Right cardiac atrium (tissue), 5 donors: ENCODE measurements at places on chromosomes 7 and 10. TPM values are rescaled to one million over a fixed set of nuclear protein-coding genes. Genes with fewer than 3 reads are reported as not detected.

DNA sequence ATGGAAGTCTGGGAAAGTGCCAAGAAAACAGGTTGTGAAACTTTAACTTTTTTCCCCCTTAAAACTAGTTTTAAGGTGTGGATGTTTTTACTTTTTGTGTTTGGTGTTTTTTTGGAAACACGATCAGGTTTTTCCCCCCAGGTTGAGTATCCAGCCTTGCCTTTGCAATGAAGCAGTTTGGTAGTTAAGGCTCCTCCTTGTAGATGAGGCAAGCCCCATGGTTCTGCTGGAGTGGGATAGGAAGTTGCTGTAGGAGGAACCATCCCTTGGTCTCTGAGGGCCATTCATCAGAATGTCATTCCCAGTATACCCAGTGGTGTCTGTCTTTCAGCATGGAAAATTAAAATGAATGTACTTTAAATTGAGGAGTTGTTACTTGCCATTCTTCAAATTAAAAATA lies 2.7 kb downstream of the CUL1 start:
- DNase-seq = no peak

- DNase-seq = no peak
Measured at GRCh38 chr7:14666913-14667312, 235.6 kb downstream of the DGKB start.

GRCh38 chr10:13939391-13939790 lies 352.6 kb downstream of the PRPF18 start:
- DNase-seq = no peak

GRCh38 chr7:74002474-74003017 lies 25.4 kb upstream of the ELN start:
- DNase-seq = peak; percentile 85

GRCh38 chr10:124158592-124158991 lies 65.2 kb upstream of the CHST15 start:
- DNase-seq = no peak

GRCh38 chr10:23445591-23445990 lies 6.7 kb downstream of the OTUD1 start:
- no peak for DNase-seq

GRCh38 chr10:44930904-44931620 lies 19.9 kb downstream of the TMEM72 start:
- DNase-seq = no peak

GRCh38 chr7:149664666-149665065 lies 108.7 kb downstream of the ZNF467 start:
- DNase-seq = no peak

DNA sequence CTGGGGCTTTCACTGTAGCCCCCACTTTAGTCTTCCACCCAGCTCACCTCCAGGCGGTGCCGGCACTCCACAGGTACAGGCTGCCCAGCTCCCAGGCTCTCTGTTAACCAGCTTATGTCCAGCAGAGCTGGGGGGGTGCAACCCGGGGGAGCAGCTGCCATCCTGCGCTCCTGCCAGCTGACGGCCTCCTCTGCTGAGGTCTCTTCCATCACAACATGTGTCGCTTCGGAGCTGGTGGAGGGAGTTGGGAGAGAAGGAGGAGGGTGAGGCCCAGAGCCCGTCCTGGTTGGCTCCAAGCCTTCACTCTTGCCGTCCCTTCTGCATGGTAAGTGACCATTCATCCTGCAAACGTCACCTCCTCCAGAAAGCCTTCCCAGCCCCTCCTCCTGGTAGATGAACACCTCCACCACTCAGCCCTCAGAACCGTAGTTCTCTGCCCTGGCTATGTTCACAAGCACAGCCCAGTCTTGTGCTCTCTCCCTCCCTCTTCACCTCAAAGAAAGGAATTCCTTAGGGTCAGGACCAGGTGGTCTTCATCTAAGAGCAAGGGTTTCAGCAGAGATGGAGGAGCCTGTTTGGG lies 1.6 kb downstream of the POLM start:
- peak; percentile 19 for DNase-seq

DNA sequence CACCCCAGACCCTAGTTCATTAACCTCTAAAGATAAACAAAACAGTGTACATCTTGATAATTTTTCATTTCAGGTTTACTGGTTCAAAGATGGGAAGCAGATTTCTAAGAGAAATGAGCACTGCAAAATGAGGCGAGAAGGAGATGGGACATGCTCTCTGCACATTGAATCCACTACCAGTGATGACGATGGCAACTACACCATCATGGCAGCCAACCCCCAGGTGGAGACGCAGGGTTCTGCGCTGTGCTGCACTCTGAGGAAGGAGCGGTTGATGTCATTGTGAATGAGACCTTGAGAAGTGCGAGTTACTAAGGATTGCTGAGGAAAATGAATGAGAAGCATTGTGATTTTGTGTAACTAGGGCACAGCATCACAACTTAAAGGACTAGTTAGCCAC lies 37.6 kb downstream of the ATOH7 start:
- no peak for DNase-seq

DNA sequence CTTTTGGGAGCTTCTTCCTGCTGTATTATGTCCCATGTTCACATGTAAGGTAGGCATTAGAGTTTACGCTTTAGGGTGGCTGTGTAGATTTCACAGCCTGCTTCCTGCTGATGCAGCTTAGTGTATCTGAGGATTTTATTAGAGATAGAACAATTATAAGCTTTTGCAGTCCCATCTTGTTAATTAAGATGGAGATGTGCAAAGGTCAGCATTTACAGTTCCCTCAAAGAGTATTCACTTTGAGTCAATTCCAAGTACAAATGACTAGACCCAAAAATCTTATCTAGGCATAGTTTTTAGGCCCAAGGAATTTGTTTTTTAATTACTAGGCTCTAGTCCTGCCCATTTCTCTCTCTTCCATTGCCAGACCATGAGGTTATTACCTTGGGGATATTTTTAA lies 239.9 kb upstream of the PHF14 start:
- no peak for DNase-seq

DNA sequence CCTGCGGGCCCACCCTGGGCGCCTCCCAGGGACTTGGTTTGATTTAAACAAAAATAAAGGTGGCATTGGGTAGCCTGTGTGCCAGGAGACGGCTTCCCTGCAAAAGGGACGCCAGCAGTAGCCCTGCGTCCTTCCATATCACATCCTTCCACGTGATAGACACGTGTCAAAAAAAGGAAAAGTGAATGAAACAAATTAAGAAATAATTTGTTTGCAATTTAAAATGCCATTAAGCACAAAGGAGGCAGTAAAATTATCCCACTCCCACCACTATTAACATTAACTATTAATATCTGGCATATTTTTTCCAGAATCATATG lies 7.6 kb downstream of the TACR2 start:
- no peak for DNase-seq

DNA sequence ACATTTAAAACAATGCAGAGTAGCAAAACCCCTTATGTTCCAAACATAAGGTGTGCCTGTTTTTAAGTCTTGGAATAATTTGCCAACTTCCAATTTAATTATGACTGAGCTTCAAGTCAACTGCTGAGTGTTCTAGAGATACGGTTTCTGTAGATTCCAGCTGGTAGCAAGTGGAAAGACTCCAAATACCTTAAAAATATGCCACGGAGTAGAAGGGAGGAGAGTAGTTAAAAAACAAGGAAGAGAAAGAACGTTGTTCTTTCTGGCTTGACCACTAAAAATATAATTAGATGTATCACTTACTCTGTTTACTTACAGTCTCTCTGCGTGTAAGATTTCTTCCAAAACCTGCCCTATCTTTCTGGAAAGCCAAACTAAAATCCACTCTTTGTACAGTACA lies 24.5 kb upstream of the ABLIM1 start:
- DNase-seq = no peak

- peak; percentile 36 for DNase-seq
Measured at GRCh38 chr7:98222533-98223195, 11.4 kb downstream of the BHLHA15 start.

GRCh38 chr10:122141821-122142640 lies 129.1 kb upstream of the BTBD16 start:
- peak; percentile 74 for DNase-seq

DNA sequence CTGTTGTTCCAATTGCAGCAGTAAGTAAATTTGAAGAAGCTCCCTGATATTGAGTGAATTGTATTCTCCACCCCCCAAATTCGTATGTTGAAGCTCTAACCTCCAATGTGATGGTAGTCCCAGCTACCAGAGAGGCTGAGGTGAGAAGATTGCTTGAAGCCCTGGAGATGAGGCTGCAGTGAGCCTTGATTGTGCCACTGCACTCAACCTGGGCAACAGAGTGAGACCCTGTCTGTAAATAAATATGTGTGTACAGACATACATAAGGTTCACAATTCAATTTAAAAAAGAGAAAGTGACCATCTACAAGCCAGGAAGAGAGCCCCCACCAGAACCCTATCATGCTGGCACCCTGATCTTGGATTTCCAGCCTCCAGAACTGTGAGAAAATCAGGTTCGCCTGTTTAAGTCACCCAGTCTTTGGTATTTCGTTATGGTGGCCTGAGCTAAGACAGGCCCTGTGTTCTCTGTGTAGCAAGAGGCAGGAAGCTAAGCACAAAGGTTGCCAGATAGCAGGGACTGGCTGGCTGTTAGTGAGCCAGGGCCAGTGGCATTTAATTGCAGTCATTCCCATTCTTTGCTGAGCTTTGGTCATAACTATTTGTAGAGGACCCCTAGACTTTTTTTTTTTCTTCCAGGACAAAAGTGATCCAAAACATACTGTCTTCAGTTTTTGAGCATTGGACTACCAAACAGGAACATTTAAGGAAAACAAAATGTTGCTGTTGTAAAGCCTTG lies 45.6 kb downstream of the AUTS2 start:
- no peak for DNase-seq

- DNase-seq = no peak
Measured at GRCh38 chr7:131459256-131459655, 97.2 kb downstream of the PODXL start.

DNA sequence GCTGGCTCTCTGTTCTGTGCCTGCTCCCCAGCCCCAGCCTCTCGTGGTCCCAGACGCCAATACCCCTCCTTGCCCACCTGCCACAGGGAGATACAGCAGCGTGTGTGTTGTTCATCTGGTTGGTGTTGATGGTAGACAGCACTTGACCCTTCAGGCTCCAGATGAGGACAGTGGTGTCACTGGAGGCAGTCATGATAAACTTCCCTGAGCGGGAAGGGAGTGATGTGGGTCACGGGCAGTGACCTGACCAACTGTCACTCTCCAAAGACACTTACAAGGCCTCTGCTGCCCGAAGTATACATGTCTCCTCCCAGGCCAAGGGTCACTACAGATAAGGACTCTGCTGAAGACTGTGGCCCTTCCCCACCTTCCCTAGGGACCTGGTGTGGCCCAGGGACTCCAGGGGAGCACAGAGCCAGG lies 5.6 kb downstream of the TBL2 start:
- DNase-seq = no peak

DNA sequence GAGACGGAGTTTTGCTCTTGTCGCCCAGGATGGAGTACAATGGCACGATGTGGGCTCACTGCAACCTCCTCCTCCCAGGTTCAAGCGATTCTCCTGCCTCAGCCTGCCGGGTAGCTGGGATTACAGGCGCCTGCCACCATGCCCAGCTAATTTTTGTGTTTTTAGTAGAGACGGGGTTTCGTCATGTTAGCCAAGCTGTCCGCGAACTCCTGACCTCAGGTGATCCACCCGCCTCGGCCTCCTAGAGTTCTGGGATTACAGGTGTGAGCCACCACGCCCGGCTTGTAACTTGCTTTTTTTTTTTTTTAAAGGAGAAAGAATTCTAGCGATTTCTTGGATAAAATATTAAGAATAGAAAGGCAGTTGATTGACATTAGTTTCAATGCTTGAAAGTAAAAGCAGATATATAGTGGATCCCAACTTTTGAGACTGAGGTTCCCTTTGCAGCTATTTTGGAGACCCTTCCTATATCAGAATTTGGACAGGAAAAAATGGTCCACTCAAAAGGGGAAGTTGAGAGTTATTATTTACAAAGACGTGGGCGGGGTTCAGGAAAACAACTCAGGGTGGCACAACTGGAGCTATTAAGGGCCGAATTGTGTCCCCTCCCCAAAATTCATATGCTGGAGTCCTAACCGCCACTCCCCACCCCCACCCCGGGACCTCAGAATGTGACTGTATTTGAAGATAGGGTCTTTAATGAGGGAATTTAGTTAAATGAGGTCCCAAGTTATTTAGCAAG lies 1.3 kb upstream of the ERCC6 start:
- no peak for DNase-seq

GRCh38 chr10:89553064-89553734 lies 17.8 kb upstream of the SLC16A12 start:
- DNase-seq = no peak

DNA sequence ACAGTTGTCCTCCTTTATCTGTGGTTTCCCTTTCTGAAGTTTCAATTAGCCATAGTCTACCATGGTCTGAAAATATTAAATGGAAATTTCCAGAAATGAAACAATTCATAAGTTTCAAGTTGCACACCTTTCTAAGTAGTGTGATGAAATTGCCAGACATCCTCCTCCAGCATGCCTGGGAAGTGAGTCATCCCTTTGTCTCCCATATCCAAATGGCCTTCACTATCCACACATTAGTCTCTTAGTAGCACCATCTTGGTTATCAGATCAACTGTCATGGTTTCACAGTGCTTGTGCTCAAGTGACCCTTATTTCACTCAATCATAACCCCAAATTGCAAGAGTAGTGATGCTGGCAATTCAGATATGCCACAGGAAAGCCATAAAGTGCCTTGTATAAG lies 83.4 kb upstream of the PPP1R9A start:
- DNase-seq = no peak

DNA sequence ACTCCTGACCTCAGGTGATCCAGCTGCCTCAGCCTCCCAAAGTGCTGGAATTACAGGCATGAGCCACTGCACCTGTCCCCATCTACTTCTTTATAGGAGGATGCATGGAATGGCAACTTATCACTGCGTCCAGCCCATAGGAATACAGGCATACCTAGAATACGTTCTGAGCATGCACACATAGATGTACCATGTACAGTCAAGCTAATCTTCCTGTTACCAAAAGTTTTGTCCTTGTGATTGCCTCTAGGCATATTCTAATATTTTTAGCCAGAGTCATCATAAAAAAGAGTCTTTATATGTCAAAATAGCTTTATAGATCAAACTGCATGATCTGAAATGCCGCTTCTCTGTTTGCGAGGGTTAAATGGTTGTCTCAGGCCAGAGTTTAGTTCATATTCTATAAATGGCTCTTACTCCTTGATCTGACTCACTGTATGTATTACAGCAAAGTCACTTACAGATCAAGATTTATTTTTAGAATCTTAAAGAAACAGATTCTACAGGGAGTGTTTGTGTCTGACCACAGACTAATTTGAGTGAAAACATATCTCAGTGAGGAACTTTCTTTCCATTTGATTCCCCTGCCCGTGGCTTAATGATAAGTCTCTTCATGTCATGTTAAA lies 210.9 kb downstream of the CREB5 start:
- DNase-seq = no peak

- no peak for DNase-seq
Measured at GRCh38 chr10:100528123-100528886, 1.4 kb downstream of the NDUFB8 start.

CALHM1 gene
- total RNA-seq = not detected

MEPCE gene
- 23.0 TPM for total RNA-seq

NUP42 gene
- total RNA-seq = 19.4 TPM

CCL26 gene
- 1.3 TPM for total RNA-seq

SSMEM1 gene
- not detected for total RNA-seq

CUL2 gene
- total RNA-seq = 33.1 TPM

HOXA7 gene
- not detected for total RNA-seq

PKD2L1 gene
- not detected for total RNA-seq

SEMA3A gene
- total RNA-seq = 22.4 TPM

GJD4 gene
- not detected for total RNA-seq

FGL2 gene
- total RNA-seq = 29.4 TPM

CNNM1 gene
- 0.29 TPM for total RNA-seq

NEUROD6 gene
- not detected for total RNA-seq

LDB3 gene
- total RNA-seq = 953 TPM

CCDC6 gene
- 28.1 TPM for total RNA-seq

STAMBPL1 gene
- total RNA-seq = 9.4 TPM

ZFAND4 gene
- 16.3 TPM for total RNA-seq

TMEM229A gene
- total RNA-seq = 0.83 TPM
